ENCODE measurements at places on chromosomes 3 and 15.

GRCh38 chr3:187210545-187211327 lies 13.4 kb downstream of the RTP1 start:
- peak; percentile 50 for DNase-seq

DNA sequence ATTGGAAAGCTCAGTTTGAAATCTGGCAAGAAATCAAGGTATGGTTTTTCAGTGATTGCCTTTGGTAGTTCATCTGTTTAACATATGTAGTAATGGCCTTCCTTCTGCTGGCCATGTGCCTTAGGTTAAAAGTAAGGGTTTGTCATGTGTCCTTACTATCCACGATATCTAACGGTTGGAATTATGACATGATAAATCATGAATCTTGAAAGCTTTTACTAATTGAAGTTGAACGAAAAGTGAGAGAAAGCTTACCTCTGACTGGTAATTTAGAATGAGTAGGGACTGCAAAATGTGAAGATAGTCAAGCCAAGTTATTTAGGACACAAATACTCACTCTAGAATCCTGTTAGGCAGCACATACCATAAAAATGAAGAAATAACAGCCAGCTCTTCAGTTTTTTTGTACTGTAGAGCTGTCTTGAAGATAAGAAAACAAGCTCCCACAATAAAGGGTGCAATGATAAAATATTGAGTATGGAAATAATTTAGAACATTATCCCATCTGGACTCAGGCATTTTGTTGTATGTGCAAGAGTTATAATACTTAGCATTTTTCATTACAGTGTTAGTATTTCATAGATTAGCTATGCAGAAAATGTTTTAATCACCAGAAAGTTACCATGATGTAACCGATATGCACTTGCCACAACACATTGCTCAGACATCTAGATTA lies 303.4 kb downstream of the ZNF385D start:
- no peak for DNase-seq

DNA sequence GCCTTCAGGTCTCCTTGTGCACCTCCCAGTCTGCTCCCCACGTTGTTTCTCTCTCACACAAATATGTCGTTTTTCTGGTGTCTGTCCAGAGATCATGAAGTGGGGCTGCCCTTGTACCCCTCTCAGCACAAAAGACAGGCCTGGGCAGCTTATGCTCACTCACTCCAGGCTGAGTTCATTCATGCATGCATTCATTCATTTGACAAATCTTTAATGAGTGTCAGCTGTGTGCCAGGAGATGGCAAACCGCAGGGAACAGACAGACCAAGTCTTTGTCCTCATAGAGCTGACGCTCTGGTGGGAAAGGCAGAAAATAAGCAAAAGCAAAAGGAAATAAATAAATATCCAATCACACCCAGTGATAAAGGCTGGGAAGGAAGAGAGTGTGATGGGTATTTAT lies 7.6 kb upstream of the TRH start:
- no peak for DNase-seq

DNA sequence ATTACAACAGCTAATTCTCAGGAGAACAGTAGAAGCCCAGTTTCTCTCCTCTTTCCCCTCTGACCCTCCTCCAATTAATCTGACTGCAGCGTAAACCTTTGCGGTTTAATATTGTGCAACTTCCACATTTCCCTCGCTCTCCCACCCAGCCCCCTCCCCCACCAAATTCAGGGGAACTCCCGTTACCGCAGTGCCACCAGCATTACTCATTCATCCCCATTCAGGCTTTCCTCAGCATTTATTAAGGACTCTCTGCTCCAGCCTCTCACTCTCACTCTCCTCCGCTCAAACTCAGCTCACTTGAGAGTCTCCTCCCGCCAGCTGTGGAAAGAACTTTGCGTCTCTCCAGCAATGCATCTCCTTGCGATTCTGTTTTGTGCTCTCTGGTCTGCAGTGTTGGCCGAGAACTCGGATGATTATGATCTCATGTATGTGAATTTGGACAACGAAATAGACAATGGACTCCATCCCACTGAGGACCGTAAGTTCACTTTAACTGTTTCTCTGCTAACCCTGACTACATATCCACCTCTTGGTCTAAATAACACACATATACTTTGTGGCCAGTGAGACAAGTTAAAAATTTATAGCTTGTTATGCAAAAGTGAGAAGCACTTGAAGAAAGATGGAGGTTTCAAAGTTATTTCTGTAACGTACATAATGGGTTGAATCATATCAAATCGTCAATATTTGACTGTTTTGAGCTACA lies at the start of gene PTX3:
PTX3 (plus strand) TSS at position 268 of the 709 bp plus-strand sequence; CDS start at position 352, 84 bp downstream.
- peak; percentile 3 for DNase-seq

DNA sequence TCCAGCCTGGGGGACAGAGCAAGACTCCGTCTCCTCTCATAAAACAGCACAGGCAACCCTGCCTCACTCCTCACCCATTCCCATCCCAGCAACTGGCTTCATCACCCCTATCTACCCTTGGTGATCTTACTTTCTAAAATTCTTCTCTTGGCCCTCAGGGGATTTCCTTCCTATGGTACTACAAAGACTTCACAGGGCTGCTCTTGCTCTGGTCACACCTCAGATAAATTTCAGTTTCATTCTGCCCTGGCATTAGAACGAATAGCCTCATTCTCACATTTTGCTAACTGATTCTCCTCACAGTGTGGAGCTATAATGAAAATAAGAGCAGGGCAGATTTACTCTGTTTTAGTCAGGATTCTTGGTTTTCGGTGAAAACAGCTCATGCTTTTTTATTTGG lies 22.1 kb upstream of the CRBN start:
- no peak for DNase-seq

- DNase-seq = no peak
Observed at GRCh38 chr3:170387950-170388349, 30.4 kb downstream of the SKIL start.

DNA sequence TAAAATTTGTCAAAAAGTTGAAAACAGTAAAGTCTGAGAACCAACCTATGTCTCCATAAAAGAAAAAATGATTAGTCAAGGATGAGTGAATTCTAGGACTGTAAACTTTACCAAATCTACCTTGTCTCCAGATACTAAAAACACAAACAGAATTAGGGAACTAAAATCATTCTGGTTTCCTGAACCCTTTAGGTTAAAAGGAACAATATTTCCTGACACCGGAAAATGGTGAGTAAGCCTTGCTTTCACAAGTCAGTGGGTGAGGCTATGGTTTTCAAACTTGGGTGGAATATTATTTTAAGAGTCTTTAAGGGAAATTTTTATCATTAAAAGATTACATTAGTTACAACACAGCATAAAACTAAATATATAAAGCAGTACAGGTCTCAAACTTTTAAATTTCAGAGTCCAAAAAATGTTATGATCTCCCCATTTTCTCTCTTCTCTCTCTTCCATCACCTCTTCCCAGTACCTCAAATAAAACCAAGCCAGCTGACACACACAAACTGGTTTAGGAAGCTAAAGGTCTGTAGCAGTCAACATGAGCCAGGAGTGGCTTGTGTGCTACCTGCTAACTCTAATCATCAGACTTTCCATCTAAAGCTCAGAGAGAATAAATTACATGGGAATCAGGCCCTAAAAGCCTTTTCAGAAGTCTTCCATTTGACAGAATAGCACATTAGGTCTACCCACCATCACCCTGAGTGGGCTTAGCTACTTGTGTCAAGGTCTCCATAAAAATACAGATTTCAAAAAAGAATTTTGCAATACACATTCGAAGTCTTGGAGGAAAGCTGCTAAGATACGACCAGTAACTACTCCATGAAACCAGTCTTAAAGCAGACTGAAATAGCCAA lies 2.2 kb downstream of the SLC12A6 start:
- no peak for DNase-seq

DNA sequence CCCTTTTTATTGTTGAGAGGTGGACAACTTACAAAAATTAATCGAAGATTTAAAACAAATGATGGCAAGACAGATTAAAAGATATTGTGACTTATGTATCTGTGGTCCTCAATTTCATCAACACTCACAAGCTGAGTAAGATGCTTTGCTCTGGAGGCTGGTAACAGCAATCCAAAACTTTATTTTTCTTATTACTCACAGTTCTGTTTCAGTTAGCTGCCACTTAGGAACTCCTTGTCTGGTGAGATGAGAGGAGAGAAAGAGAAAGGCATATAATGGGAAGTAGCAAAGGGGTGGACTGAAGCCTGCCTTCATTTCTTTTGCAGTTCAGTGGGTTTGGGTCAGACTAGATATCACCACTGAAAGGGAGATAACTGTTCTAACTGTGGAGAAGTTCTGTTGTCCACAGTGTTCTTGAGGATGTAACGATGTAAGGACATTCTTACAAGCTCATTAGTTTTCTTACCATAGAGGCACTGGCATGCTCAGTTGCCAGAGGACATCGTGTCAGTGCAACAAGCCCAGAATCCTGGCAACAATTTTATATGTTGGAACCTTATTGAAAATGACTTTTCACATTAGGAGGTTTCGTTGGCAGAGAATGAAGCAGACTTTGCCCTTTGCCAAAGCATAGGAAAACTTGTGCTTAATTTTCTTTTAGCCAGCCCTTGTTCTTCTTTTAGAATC lies 93.6 kb downstream of the PLCL2 start:
- no peak for DNase-seq

DNA sequence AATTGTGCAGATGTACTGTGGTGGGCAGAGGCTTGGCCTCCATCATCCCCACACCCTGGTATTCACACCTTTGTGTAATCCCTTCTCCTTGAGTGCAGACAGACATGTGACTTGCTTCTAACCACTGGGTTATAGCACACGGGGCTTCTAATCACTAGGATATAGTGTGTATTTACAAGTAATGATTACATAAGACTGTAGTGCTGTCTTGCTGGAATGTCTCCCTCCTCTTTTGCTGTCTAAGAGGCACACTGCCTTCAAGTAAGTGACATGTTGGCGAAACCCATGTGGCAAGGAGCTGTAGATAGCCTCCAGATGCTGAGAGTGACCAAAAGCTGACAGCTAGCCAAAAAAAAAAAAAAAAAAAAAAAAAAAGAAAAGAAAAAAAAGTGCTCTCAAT lies 542.7 kb upstream of the MDFIC2 start:
- DNase-seq = no peak

- no peak for DNase-seq
Observed at GRCh38 chr3:114242947-114243346, 5.6 kb upstream of the ZNF80 start.

DNA sequence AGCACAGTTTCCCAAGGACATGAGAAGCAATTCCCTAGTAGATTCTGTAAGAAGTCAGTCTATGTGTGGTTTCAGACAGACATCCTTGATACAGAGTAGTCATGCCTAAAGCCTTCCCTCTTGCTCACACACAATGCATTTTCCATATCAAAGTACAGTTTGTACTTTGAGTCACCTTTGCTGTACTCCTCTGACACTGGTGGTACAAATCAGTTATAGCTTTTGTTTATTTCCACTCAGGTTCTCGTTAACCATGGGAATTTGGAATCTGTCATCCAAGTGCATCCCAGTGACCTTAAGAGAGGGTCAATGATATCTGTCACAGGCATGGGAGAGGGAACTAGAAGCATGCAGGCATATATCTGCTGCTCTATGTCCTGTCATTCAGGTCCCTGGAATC lies 3.6 kb upstream of the GNB4 start:
- DNase-seq = no peak

GRCh38 chr3:15214758-15215157 lies 8.7 kb downstream of the CAPN7 start:
- DNase-seq = no peak

- no peak for DNase-seq
Observed at GRCh38 chr3:73509066-73509465, 115.7 kb downstream of the PDZRN3 start.

GRCh38 chr3:13505147-13506130 lies 25.3 kb downstream of the HDAC11 start:
- DNase-seq = no peak

DNA sequence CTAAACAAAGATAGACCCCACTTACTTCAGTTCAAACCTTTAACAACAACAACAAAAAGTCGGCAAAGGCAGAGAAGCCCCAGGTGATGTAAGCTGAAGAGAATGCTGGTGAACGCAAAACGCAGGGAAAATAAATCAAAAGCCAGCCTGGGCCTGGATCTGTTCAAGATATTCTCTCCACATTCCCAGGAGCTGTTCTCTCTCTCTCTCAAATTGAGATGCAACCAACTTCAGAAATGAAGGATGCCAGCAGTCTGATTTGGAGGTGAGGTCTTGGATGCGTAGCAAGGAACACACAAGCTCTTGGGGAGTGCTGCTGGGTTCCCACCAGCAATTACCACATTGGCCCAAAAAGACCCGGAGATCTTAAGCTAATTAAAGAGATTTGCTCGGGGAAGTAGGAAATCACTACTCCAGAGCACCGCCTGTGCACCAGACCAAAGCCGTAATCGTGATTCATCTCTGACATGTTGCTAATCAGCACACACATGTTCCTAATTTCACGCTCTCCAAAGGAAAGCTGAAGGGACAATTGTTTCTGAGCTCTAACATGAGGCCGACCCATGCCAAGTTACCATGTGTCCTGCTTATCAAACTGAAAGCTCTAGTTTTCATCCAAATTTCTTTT lies 37.1 kb downstream of the IL17RD start:
- no peak for DNase-seq

DNA sequence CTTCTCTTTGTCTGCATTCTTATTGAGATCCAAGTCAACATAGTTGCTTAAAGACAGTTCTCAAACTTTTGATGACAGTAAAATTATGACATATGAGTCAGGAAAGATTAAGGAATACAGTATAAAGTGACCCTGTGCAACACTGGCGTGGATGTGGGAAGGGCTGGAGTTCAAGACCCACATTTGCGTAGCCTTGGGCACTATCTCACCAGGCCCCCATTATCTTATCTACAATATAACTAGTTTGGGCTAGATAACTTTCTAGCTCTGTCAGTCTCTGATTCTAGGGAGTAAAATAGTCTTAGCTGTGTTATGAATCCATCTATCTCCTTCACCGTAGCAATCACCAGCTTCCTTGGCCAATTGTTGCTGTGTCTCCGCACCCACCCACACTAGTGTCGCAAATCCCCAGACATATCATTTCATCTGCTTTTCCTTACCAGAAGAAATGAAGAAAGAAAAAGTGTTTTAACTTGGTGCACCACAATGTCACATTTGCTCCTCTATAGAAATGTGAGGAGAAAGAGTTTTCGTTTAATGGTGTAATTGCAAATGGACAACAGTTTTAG lies 14.9 kb upstream of the TM4SF4 start:
- DNase-seq = no peak

GRCh38 chr3:140187656-140188221 lies 252.8 kb downstream of the CLSTN2 start:
- DNase-seq = no peak

DNA sequence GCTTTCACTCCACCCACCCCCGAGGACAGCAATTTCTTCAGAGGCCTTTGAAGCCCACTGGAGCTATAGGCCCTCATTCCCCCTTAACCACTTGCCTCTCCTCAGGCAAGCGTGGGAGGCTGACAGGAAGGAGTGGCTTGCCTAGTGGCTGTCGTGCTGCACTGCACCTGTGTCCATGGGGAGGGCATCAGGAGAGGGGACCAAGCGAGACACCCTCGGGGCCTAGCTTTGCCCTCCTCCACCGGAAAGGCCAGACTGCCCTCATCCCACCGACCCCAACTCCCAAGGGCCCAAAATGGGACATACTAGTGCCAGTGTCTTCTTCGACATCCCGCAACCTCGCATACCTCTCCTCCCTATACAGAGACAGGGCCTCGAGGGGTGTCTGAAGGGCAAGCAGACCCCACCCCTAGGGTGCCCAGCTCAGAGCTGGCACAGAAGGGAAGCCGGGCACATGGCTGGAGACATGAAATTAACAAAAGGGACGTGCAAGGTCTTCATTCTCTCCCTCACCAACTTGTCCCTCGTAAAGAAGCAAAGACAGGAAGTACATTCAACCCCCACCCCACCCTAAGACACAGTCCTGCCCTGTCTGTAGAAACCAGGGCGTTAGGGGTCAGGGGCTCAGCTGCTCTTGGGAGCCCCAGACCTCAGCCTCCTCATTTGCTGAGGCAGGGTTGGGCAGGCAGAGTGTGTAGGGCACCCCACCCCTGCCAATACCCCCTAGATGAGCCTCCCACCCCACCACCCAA lies 24.3 kb downstream of the VIPR1 start:
- DNase-seq = no peak
